Left renal pelvis (tissue), 4 donors: ENCODE measurements at places on chromosomes 6 and 20. TPM values are rescaled to one million over a fixed set of nuclear protein-coding genes. Genes with fewer than 3 reads are reported as not detected.

GRCh38 chr6:89792881-89793280, 26.7 kb downstream of the MDN1 start:
- no peak for DNase-seq

GRCh38 chr20:36646678-36647077, 682 bp upstream of the SLA2 start:
- DNase-seq: no peak

- no peak for DNase-seq
Observed at GRCh38 chr6:15644904-15645303, 17.9 kb downstream of the DTNBP1 start.

DNA sequence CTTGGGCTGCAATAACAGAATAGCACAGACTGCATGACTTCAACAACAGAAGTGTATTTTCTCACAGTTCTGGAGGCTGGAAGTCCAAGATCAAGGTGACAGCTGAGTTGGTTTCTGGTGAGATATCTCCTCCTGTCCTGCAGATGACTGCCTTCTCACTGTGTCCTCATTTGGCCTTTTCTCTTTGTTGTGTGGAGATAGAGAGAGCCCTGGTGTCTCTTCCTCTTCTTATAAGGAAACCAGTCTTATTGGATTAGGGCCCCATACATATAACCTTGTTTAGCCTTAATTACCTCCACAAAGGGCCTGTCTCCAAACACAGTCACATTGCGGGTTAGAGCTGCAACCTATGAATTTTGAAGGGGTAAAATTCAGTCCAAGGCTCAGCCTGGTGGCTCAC, 57.0 kb upstream of the BMP6 start:
- DNase-seq: no peak

DNA sequence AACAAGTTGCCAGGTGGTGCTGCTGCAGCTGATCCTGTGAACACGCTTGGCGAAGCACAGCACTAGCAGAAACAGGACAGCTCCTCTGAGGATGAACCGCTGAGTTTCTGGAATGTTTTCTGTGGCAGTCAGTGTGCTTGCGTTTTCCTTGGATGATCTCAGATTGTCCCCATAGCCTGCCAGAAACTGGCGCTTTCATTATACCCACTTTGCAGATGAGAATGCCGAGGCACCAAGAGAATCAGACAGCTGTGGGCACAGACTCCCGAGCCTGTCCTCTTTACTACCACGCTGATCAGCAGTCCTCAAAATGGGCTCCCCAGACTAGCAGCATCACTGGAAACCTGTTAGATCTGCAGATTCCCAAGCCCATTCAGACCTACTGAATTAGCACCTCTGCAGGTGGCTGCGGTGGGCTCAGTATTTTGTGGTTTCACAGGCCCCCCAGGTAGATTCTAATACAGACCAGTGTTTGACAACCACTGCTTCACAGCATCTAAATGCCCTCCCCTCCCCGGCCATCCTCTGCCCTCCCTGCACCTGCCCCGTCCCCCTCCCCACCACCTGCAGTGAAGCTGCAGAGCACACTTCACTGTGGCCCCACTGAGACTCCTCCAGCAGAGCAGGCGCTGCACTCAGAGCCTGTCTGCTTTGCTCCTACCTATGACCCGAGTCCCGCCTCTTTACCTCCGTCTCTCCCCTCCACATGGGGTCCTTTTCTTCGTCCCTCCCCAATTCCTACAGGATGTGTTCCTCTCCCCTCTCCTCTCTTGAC, 29.6 kb downstream of the SPATA2 start:
- DNase-seq: no peak

- no peak for DNase-seq
Observed at GRCh38 chr6:148271711-148272439, 70.8 kb upstream of the SASH1 start.

- no peak for DNase-seq
Observed at GRCh38 chr6:148364056-148364824, 21.6 kb downstream of the SASH1 start.

GRCh38 chr6:21800948-21801438, 207.4 kb downstream of the SOX4 start:
- DNase-seq: no peak

LY86 gene
- polyA plus RNA-seq: 2.3 TPM

MAS1 gene
- 0.04 TPM for polyA plus RNA-seq

PRDM13 gene
- not detected for polyA plus RNA-seq
